Stimulated activated CD8-positive, alpha-beta memory T cell treated with anti-CD3 and anti-CD28 coated beads, Interleukin-2, amount 100 ng/mL, for 1 hour (primary cell): ENCODE measurements at places on chromosomes 11 and 22.
A peak's percentile ranks its signal among the peaks of the same experiment; 100 is the strongest.

DNA sequence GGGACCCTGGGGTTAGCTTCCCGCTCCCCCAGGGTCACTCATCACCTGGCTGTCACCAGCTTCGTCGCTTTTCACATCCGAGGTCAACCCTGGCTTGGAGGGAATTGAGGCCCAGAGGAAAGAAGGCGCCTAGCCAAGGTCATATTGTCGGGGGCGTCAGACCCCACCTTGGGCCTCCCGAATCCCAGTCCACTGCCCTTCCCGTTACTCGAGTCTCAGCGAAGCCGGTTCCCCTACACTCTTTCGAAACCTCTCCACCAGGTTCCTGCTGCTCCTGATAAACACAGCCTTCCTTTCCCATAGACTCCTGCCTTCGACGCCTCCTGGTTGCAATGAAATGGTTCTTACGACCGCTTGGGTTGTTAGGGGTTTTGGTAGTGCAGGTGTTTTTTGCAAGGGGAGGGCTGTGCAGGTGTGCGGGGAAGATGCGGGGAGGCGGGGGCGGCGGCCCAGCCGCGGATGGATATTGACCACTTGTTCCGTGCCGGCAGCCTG lies 642 bp downstream of the NAA40 start:
- no peak for DNase-seq

DNA sequence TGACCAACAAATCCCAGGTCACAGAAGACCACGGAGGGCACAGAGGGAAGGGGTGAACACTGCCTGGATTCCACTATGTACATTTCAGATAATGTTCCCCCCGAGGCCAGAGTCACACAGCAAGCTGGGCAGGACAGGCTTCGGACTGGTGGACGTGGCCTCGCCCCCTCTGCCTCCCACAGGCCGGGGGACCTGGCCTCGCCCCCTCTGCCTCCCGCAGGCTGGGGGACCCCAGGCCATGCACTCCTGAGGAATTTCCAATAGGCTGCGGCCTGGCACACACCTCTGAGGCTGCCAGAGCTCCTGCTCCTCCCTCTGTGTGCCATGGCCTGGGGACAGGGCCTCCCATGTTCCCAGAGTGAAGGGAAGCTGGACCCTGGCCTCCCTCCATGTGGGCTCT lies 1352.8 kb downstream of the BRD1 start:
- no peak for DNase-seq

DNA sequence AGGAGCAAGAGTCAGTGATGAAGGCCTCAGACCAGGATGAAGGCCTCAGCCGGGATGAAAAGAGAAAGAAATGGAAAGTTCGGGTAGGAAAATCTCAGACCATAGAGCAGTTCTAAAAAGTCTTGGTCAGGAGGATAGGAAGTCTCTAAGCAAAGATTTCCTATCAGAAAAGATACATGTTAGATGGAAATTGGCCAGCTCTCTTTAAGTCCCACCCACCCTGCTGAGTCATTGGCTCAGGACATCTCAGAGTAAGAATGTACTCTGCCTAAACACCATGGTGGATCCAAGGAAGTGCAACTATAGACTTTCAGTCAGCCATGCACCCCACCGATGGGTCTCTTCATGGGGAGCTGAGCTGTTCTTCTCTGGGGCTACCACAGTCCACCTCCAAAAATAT lies 4.4 kb downstream of the OR8B3 start:
- no peak for DNase-seq

- DNase-seq = peak; percentile 98
These were observed at the start of the genes FAU and MRPL49 for GRCh38 chr11:65121865-65122696. Gene FAU, minus strand, starts transcription at chr11:65122134. Its CDS starts 321 bp downstream, at chr11:65121813. Gene MRPL49, plus strand, starts transcription at chr11:65122321. Its CDS starts 26 bp downstream, at chr11:65122347.

DNA sequence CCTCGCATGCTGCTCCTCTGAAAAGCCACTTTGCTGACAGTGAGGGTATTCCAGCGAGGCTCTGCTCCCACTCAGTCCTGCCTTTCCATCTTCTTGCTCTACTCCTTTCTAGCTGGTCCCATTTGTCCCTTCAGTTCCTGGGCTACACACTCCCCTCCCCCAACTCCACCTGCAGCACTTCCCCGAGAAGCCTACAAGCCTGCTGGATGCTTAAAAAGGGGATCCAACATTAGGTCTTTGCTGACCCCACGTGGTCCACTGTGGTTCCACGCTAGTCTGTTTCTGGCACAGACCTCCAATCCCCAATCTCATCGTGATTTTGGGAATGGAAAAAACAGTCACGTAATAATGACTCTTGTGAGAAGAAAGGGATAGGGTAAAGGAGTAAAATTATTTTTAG lies 121.6 kb upstream of the SNX19 start:
- no peak for DNase-seq

- DNase-seq = no peak
These were observed 539 bp upstream of the SLC36A4 start for GRCh38 chr11:93198215-93198845.

DNA sequence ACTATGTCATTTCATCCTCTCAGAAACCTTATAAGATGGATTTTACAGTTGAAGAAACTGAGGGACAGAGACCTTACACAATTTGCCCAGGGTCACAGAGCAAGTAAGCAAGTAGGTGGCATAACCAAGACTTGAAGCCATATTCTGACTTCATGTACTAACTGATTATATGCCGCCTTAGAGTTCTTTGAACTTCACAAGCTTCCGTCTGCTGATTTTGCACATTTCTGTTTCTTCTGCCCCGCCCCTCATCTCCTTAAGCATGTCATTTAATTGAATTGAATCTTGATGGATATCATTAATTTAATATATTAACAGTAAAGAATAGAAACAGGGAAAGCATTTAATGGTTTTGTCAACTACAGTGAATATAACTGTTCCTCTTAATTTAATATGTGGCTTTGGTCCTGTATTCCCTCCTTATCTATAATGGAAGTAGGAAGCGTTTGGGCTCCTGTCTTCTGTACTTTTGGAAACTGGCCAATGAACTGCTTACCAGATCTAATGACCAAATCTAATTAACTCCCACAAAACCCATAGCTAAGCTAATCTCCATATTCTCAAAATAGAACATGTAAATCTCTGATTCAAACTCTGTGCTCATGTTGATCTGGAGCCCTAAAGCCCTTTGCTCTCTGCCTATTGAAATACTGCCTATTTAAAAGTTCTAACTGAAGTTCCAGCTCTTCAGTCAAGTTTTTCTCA lies 30.4 kb downstream of the SIK2 start:
- DNase-seq = no peak

GRCh38 chr11:9030601-9031000 lies 26.8 kb upstream of the NRIP3 start:
- no peak for DNase-seq

DNA sequence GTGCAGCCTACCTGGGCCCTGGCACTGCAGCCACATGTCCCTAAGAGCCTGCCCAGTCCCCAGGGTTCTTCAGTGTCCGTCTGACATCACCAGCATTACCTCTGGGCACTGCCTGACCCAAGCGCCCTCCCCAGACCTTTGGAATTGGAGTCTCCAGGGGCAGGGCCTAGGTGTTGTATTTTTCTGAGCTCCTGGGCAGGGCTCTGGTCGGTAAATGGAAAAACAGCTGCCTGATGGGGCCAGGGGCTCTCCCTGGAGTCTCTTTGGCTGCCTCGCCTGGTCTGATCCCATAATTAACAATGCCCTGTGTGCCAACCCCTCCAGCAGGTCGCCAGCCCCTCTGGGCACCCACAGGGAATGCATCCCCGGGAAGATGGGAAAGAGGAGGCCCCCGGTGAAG lies 710.2 kb downstream of the BRD1 start:
- no peak for DNase-seq

DNA sequence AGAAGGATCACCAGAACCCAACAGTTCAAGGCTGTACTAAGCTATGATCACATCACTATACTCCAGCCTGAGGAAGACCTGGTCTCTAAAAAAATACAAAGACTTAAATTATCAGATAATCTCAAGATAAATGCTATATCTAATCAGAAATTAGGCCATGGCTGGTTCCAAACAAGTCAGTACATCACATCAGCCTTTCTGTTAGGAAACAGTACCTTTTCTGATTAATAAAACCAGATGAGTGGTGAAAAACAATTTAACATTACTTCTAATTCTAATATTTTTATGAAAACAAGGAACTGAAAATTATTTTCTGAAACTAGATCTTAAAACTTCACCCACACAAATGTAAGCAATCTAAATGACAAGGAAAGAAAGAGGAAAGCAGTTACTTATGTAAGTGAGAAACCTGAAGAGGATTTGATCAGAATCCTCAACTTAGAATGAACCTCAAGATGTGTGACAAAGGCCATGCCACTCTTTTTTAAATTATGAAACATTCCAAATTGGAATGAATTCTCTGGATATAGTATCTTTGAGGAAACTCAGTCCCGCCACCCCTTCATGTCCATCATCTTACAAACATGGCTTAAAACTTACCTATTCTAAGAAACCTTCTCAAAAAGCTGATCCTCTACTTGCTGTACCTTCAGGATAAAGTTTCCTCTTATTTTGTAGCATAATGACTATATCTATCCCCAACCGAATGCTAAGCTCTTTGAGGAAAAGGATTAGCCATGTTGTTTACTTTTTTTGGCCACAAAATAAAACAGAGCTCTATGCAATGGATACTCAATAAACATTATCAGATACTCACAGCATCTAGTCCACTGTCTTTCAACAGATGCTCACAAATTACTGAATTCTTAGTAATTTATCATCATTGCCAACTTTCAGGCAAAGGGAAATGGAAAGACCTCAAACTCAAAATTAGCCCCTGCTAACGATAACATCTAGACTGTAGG lies 132.0 kb downstream of the MRTFA start:
- DNase-seq = no peak

DNA sequence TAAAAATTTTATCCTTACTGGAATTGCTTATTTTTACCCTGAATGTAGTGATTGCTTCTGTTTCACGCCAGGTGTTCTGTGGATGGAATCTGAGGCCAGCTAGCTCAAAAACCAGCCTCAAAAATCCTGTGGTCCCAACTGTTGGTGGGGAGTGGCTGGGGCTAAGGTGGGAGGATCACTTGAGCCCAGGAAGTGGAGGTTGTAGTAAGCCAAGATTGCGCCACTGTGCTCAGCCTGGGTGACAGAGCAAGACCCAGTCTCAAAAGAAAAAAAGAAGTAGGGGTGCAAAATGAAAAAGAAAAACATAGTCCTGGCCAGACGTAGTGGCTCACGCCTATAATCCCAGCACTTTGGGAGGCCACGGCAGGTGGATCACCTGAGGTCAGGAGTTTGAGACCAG lies 27.0 kb upstream of the SLC5A1 start:
- DNase-seq = no peak

DNA sequence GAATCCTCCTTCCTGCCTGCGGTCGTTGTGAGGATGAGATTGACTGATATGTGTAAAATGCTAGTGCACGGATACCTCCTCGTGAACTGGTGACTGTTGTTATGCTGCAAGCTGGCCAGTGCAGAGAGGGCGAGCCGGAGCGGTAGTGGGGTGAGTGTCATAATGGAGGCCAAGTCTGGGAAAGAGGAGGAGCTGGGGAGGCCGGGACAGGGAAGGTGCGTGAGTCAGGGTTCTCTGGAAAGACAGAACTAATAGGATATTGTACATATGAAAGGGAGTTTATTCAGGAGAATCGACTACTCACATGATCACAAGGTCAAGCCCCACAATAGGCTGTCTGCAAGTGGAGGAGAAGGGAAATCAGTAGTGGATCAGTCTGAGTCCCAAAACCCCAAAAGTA lies 56.8 kb upstream of the FADD start:
- no peak for DNase-seq

- no peak for DNase-seq
These were observed 4.1 kb upstream of the GALR3 start for GRCh38 chr22:37819105-37819433.

DNA sequence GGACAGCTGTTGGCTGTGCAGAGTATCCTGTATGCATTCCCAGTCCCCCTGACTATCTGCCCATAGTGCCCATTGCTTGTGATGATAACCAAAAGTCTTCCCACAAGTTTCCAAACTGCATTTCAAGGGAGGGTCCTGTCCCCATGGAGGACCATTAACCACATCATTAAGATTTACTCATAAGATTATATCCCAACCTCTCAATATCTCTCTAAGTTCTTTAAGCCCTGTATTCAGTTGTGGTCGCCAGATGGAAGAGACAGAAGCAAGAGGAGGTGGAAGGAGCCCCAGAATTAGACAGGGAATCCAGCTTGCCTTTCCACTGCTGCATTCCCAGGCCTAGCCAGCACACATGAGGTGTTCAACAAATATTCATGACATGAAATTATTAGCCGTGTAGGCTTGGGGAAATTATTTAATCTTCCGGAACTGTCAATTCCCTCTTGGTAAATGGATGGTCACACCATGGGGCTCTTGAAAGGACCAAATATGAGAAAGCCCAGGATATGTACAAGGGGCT lies 42.6 kb upstream of the TIMP3 start:
- no peak for DNase-seq

- DNase-seq = no peak
These were observed 42.9 kb downstream of the DDX6 start for GRCh38 chr11:118748056-118748455.

GRCh38 chr11:112967082-112967481 lies 5.9 kb downstream of the NCAM1 start:
- DNase-seq = no peak

DNA sequence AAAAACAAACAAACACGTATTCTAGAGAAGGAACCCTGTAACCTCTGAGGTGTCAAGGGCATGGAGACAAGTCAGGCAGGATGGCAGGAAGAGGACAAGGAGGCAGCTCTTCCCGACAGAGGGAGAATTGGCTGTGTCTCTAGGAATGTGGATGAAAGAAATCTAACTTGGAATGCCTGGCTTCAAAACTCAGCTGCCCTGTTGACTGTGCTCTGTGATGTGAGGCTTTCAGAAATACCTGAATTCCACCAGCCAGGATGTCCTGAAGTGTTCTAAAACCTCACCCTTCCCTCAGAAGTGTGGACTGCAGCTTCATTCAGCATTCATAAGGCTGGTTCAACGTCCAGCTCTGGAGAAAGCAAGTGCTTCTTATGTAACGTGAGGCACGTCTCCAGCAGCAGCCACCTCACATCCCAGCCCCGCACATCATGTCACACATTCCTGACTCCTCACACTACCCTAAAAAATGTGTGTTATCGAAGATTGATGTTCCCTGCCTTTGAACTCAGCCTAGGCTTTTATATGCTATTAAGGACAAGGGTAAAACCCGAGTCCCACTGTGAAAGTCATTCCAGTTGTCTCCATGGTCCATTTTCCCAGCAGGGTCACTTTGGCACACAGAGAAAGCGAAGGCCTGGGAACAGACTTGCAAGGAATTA lies 398.9 kb downstream of the ETS1 start:
- no peak for DNase-seq

DNA sequence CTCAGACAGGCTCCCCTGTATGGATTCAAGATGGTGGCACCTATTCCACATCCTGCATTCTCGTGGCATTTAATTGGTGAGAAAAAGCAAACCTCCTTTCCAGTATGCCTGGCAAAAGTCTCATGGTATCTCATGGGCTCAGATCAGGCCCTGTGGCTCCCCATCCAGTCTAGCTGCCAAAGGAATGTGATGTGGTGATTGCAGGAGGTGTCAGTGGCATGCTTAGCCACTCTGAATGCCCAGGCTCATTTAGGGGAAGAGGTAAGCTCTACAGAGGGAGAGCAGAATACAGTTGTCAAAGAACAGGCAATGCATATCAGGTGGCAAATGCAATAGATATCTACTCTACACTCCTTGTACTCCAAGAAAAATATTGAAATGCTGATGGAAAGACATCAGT lies 146.7 kb downstream of the SPATA19 start:
- DNase-seq = no peak
